ENCODE measurements at places on chromosomes 5 and 9.

GRCh38 chr9:126703002-126703865, 89.5 kb downstream of the LMX1B start:
- no peak for DNase-seq

- no peak for DNase-seq
These were observed 3.3 kb upstream of the TSC1 start for GRCh38 chr9:132947756-132948155.

DNA sequence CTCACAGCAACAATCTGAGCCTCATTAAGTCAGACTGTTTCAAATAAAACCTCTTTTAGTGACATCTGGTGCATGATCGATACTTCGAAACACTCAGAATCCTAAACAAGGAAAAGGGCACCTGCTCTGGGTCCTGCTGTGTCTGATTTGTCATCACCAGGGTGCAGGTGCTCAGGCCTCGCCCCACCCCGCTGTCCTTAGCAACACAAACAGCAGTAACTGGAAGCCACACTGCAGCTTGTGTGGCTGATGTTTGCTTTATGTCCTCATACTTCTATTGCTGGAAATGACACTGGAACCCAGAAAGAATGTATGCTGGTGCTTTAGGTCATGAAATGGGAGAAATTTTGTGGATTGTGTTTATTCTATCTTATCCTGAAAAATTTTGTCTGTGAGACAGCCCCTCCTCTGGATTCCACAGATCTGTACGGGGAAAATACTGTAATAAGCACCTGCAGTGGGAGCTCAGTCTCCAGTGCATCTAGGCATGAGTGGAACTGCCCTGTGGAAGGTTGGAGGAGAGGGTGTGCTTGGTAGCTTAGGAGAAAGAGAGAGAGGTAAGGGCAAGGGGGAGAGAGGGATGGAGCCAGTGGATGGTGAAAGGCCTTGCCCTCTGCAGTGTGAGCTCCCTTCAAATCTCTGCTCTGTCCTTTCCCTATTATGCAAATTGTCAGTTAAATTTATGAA, 284.2 kb downstream of the SMARCA2 start:
- no peak for DNase-seq

DNA sequence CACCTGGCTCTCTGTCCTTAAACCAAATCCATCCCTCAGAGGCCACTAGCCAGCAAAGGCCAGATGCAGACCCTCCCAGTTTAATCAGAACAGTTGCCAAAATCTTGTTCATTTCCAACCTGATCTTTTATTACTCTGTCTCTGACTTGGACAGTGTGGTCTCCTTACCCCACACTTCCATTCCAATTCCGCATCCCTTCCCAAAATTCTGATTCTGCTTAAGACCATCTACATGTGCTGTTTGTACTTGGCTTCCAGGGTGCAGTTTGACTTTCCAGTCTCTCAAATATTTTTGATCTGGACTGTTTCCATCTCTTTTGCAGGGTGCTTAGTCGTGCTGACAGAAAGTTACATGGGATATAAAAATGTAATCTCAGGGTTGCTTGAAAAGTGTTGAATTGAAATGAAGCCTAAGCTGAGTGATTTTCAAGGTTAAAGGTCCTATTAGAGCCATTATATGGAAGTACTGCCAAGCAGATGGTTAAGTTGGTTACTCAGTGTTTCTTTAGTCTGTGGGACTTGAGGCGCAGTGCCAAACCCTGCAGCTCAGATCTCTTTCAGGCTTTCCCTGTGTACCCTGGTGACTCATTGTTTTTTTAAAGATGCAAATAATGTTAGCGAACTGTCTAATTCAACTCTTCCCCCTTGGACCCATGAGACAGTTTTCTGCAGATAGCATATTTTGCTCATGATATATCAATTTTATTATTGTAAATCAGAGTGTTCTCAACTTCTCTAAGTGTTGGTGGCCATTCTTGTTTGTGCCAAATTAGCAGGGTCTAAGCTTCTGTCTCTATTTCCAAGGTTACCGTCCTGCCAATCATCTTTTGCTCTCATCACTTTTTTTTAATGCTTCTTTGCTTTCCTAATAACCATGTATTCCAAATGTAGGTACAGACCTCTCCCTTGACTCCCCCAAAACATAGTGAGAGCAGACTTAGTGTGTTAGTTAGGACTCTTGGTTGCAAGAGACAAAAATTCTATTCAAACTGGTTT, 18.2 kb upstream of the DCP2 start:
- DNase-seq, result peak; percentile 88

- no peak for DNase-seq
These were observed 2.9 kb downstream of the SPTAN1 start for GRCh38 chr9:128555180-128555721.

- no peak for DNase-seq
These were observed 34.7 kb downstream of the C9orf152 start for GRCh38 chr9:110173322-110173642.

DNA sequence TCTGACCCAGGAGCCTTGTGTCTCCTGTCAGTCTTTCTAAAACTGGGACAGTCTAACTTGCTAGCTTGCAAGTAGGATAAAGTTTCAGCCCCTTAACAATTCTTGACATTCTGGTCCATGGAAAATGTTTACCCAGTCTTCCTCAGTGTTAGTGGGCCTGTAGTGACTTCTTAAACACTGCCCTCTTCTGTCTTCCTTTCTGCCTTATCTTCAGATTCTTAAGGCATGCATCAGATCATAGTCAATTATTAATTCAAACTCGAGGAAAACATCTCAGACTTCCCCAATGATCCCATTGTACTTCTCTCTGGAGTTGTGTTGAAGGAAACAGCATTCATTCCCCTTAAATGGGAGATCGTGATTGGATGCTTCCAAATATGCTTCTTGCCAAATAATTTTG, 1199.8 kb downstream of the DTWD2 start:
- DNase-seq, result no peak

- no peak for DNase-seq
These were observed 153.0 kb downstream of the HMHB1 start for GRCh38 chr5:143964919-143965318.

DNA sequence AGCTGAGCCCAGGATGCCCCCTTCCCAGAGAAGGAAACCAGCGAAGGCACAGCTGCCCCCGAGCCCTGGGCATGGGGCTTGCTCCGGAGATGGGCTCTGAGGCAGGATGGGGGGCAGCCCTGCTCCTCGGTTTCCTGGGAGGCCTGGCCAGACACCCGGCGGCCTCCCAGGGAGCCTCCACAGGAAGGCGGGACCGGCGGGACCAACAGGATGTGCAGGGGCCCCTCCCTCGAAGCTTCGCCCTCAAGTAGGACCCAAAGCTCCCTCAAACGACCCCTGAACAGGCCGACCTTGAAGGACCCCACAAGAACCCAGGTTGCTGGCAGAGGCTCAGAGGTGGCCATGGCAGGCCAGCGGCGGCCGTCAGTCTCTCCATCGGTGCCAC, 11.7 kb downstream of the EXD3 start:
- no peak for DNase-seq

- DNase-seq, result peak; percentile 24
These were observed 186.7 kb downstream of the PDZD2 start for GRCh38 chr5:31825518-31826068.

GRCh38 chr9:6641961-6642360, 3.6 kb downstream of the GLDC start:
- DNase-seq, result no peak

- DNase-seq, result peak; percentile 69
These were observed 184.8 kb downstream of the KIAA0825 start for GRCh38 chr5:94433397-94434163.

DNA sequence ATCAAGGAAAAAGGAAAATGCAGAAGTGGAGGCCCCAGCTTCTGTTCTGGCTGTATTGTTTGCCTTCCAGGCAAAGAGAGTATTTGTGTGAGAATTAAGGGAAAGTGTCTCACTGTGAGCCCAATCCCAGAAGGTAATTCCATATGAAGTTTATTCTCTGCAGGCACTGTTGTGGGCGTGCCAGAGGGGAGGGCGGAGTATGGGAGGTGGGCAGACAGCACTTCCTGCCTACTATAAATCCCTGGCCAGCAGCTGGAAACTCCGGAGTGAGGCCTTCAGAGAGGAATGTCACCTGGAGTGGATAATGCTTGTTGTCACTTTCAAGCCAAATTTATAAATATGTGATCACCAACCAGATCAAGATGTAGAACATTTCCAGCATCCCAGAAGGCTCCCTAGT, 209.5 kb downstream of the ARHGAP26 start:
- no peak for DNase-seq

GRCh38 chr5:178376921-178377582, 144.4 kb upstream of the PHYKPL start:
- DNase-seq, result no peak

DNA sequence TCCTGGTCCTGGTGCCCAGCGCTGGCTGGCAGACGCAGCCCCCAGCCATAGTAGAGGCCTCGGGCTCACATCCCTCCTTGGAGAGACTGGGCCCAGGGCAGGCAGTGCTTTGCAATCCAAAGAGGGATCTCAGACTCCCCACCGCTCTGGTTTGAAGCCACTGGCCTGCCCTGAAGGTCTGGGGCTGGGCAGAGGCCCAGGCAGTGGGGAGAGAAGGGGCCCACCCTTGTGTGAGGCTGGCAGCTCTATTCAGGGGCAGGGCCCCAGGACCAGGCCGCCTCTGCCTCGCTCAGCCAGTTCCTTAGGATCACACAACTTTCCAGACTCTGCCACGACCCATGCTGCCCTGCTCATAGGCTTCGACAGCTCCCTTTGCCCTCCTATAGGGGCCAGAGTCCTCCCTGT, 10.7 kb upstream of the SEC16A start:
- no peak for DNase-seq

- no peak for DNase-seq
These were observed 26.0 kb upstream of the SYK start for GRCh38 chr9:90775657-90776056.

DNA sequence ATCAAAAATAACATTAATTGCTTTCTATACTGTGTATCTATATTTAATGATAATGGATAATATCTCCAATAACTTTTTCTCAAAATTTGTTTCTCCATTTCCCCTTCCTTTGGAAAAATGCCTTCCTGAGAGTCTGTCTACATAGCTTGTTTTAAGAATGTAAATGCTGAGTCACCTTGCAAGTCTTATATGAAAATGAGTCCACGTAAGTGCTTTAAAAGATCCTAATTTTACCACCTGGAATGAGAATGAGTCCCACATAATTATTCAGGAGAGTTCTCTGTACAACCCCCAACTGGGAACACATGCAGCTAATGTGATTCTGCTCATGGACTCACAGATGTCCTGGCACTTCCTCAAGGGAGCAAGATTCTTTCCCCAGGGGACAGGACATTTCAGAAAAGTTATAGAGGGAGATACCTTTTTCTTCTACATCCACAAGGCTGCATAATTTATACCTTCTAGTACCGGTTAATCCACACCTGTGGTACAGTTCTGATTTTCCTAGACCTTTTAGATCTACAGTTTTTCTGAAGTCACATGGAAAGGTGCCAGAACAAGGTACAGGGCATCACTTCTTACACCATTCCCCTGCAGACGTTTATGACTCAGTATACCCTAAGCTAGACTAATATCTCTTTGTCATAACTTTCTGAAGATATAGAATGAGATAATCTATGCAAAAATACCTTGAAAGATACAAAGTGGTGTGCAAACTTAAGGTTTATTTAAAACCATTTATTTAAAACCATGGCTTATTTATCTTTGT, 314.1 kb downstream of the CETN3 start:
- no peak for DNase-seq

- DNase-seq, result no peak
These were observed 512.7 kb downstream of the SLCO4C1 start for GRCh38 chr5:101783241-101784013.

- DNase-seq, result no peak
These were observed 274.4 kb upstream of the CLINT1 start for GRCh38 chr5:158133369-158133768.

GRCh38 chr9:134676361-134676760, 34.8 kb downstream of the COL5A1 start:
- DNase-seq, result no peak

DNA sequence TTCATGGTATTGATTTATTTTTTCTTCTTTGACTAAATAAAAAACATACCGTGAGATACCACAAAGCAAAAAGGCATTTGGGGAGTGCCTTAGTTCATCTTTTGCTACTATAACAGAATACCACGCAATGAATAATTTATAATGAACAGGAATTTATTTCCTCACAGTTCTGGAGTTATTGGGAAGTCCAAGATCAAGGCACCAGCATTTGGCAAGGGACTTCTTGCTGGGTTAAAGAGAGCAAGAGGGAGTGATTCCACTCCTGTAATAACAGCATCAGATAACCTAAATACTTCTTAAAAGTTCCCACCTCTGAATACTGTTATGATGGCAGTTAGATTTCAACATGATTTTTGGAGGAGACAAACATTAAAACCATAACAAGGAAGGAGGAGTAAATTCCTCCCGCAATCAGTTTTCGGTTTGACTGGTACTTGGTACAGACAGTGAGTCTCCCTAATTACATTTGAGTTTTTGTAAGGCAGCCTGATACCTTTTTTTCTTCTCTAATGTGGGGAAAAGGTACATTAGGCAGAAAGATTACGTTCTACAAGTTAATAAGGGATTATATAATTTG, 8.8 kb upstream of the OMD start:
- DNase-seq, result no peak

- no peak for DNase-seq
These were observed 502.6 kb upstream of the COX7C start for GRCh38 chr5:86115164-86115563.

All from GM04504 (cell line).